T-cell (primary cell): ENCODE measurements at places on chromosomes 1 and 21. TPM values are rescaled to one million over a fixed set of nuclear protein-coding genes. Genes with fewer than 3 reads are reported as not detected.

The FLG2 gene
- not detected for total RNA-seq

The COL8A2 gene
- not detected for total RNA-seq

The TNFRSF8 gene
- 0.53 TPM for total RNA-seq

The FMN2 gene
- total RNA-seq, result not detected

DNA sequence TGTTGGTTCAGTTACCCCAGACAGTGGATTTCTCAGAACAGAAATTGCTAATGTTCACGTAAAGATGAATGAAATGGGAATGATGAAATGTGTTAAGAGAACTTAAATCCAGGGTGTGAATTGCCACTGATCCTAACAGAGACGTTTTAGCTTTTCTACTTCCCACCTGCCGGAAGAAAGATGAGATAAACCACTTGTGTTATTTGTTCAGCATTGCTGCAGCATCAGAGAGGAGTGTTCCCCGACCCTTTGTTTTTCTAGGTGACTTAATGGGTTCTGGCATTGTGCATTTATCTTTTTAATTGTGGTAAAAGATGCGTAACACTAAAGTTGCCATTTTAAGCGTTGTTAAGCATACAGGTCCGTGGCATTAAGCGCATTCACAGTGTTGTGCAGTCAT lies 122.3 kb downstream of the GALNT2 start:
- H3K27ac ChIP-seq, result no peak overlapping the region
- no peak overlapping the region for H3K4me3 ChIP-seq
- no peaks in the 10 kb centered on the region for H3K36me3 ChIP-seq
- no peak for DNase-seq
- H3K4me1 ChIP-seq, result peaks cover 28% of the 10 kb centered on the region

- no peak for DNase-seq
- H3K4me3 ChIP-seq, result no peak overlapping the region
- peaks cover 2% of the 10 kb centered on the region for H3K27me3 ChIP-seq
Measured at GRCh38 chr1:160011781-160012180, 20.0 kb downstream of the PIGM start.

DNA sequence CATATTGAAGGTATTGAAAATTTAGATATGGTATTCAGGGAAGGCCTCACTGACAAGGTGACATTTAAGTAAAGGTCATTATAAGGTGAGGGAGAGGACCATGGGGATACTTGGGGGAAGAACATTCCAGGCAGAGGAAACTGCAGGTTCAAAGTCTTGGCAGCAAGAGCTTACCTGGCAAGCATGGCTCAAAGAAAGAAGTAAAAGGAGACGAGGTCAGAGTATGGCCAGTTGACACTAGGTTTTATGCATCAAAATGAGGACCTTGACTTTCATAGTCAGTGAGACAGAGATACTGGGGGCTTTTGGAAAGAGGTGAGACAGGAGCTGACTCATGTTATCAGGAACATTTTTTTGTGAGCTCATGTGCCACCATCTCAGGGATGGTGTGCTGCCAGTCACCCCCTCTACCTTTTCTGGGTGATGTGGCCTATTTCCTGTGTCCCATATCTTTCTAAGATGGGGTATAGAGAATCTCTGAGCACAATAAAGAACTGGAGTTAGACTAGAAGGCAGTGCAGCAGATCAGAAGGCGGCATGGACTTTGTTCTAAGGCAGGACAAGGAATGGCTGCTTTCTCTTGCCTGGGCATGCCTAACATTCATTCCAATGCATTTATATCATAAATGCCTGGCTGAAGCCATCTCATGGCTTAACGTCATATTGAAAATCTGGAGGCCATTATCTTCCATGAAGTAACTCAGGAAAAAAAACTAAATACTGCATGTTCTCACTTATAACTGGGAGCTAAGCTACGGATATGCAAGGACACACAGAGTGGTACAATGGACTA lies 406.7 kb downstream of the NTNG1 start:
- no peaks in the 10 kb centered on the region for H3K4me1 ChIP-seq
- H3K36me3 ChIP-seq, result no peaks in the 10 kb centered on the region
- no peak for DNase-seq
- no peak overlapping the region for H3K27ac ChIP-seq
- no peaks in the 10 kb centered on the region for H3K27me3 ChIP-seq

- no peak for DNase-seq
- H3K4me1 ChIP-seq, result no peaks in the 10 kb centered on the region
- H3K27ac ChIP-seq, result no peak overlapping the region
- peaks cover 5% of the 10 kb centered on the region for H3K27me3 ChIP-seq
- H3K36me3 ChIP-seq, result no peaks in the 10 kb centered on the region
- no peak overlapping the region for H3K4me3 ChIP-seq
Measured at GRCh38 chr1:96569288-96569687, 152.3 kb upstream of the PTBP2 start.
